ENCODE measurements at places on chromosomes 12 and 14.

- no peak for DNase-seq
Measured at GRCh38 chr12:54134850-54135249, 53.9 kb downstream of the SMUG1 start.

DNA sequence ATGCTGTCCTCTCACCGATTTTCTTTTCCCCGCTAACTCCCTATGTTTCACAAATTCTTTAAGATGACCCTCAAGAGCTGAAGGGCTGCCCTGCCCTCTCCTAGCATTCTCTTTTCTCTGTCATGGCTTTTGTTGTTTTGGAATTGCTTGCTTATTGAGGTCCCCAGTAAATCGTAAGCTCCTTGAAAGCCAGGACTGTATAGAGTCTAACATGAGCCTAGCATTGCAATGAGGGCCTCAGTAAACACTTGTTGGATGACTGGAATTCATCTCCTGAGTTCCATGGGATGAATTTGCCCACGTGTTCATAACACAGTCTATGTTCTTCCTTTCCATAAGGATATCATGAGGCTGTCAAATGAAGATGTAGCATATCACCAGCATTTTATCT lies 92.2 kb downstream of the APAF1 start:
- no peak for DNase-seq

DNA sequence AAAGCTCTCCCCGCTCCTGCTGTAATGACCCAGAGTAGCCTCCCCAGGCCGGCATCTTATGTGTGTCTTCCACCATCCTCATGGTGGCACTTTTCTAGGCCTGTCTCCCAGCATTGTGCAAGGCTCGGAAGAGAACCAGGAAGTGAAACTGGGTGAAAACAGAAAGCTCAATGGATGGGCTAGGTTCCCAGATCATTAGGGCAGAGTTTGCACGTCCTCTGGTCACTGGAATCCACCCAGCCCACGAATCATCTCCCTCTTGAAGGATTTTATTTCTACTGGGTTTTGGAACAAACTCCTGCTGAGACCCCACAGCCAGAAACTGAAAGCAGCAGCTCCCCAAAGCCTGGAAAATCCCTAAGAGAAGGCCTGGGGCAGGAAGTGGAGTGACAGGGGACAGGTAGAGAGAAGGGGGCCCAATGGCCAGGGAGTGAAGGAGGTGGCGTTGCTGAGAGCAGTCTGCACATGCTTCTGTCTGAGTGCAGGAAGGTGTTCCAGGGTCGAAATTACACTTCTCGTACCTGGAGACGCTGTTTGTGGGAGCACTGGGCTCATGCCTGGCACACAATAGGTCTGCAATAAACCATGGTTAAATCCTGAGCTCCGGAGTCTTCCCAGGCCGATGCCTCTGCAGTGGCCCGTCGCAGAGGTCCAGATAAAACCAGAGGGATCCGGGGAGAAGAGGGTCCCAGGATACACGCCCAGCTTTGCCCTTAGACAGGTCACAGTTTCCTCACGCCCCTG lies 15.6 kb downstream of the ACVRL1 start:
- no peak for DNase-seq

DNA sequence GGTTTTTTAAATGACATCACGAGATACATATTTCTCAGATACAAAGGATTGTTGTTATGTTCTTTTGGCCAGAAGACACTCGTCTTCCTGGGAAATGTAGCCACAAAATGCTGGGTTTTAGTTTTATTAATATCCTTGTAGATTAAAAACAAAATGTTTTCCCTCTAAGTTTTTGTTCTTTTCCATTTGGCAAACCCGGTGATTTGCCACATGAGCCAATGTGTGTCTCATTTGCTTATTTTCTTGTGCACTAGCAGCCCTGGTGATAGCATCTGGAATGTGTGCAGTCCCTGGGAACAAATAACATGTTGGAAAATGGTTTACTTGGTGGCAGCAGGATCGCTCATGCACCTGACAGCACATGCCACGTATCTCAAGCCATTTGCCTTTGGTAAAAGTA lies 61.0 kb downstream of the HMGA2 start:
- DNase-seq = no peak

GRCh38 chr14:105529569-105530284 lies 3.3 kb downstream of the TMEM121 start:
- no peak for DNase-seq

DNA sequence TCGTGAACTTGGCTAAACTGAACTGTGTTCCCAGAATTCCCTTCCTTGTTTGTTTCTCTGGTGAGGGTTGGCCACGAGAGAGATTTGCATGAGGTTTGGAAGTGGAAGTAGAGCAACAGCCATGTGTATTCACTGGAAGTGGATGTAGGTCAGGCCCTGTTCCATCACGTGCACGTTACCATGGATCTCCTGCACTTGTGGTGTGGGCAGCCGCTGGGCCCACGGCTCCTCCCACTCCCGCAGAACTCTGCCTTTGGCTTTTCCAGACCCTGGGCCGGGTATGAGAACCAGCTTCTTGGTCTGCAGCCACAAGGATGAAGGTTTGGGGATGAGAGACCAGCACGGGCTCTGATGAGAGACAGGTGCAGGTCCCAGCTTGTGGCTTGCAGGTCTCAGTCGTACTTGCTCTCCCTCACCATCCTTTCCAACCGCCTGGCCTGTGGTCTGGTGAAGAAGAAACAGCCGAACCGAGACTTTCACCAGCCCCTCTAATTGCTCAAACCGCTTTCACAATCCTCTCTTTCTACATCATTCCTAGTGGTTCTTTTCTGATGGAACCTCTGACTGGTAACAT lies 94.9 kb downstream of the DUSP16 start:
- DNase-seq = no peak

- no peak for DNase-seq
Measured at GRCh38 chr12:77401064-77401769, 335.8 kb upstream of the E2F7 start.

GRCh38 chr14:63182968-63183367 lies 21.3 kb upstream of the RHOJ start:
- DNase-seq = no peak

GRCh38 chr12:53989227-53990113 lies 4.5 kb downstream of the HOXC10 start:
- DNase-seq = no peak

DNA sequence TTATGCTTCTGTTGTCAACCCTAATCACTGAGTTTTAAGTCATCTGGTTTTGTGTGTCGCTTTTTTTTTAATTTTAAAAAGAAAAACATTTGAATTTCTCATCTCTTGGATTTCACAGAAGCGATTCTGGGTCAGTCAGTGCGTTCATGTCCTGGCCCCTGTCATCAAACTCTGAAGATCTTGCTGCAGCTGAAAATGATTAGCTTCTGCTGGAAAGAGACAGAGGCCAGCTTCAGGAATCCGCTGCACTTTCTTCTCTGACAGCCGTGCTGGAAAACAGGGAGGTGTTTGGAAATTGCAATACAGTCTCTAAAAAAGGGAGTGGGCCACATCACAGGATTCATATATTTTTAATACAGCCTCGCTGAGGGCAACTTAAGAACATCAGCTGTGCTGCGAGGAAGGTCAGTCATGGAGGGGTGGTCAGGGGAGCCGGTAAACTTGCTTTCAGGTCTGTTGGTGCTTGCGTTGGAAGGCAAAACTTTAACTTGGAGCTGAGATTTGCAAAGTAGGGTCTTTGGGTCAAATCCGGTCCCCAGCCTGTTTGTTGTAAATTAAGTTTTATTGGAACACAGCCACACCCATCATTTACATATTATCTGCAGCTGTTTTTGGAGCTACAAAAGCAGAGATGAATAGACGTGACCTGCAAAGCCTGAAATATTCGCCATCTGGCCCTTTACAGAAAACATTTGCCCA lies 190.8 kb downstream of the AACS start:
- no peak for DNase-seq

DNA sequence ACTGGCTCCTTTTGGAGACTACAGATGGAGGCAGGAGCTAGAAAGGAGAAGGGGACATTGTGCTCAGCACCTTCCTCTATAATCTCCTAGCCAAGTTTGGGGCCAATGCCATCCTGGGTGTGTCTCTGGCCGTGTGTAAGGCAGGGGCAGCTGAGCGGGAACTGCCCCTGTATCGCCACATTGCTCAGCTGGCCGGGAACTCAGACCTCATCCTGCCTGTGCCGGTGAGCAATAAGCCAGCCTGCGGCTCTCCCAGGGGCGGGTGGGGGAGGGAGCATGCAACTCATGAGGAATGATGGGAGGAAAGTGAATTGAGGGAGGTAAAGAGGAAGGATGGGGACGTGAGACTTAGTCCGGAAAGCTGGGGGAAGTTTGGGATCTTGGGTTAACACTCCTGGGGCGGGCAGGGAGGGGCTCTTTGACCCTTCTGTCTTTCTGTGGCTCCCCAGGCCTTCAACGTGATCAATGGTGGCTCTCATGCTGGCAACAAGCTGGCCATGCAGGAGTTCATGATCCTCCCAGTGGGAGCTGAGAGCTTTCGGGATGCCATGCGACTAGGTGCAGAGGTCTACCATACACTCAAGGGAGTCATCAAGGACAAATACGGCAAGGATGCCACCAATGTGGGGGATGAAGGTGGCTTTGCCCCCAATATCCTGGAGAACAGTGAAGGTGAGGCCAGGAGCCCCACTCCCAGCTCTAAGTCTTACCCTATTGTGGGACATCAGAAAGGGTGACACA lies 3.3 kb downstream of the ENO2 start:
- DNase-seq = no peak

- no peak for DNase-seq
Measured at GRCh38 chr12:93980711-93981110, 167.7 kb upstream of the PLXNC1 start.

GRCh38 chr12:106903241-106903945 lies 52.3 kb upstream of the TMEM263 start:
- DNase-seq = peak; percentile 84

All from liver (tissue), 10 donors.